Fibroblast of gingiva (primary cell): ENCODE measurements at places on chromosomes 6 and 20.

DNA sequence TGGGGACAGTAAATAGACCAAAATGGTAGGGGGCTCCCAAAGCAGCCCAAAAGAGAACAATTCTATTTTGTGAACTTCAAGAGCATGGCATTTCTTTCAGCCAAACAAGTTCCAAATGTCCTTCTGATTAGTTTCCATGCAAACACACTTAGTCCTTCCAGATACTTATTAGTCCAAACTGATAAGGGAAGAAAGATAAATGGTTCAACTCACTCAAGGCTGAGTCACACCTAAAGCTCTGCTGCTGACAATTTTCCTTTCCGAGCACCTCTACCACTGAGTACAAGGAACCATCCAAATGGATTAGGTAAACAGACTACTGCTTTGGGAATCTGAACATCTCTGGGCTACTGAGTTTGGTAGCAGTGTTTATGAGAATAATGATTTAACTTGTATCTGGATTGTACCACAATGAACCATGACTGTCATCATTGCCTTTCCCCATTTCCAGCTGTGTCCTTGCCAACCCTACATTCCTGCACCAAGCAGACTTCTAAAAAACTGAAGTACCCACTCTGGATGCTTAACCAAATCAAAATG, 71.2 kb downstream of the TNFRSF21 start:
- DNase-seq, result no peak

- no peak for DNase-seq
Observed at GRCh38 chr6:520820-521219, 129.3 kb downstream of the IRF4 start.

DNA sequence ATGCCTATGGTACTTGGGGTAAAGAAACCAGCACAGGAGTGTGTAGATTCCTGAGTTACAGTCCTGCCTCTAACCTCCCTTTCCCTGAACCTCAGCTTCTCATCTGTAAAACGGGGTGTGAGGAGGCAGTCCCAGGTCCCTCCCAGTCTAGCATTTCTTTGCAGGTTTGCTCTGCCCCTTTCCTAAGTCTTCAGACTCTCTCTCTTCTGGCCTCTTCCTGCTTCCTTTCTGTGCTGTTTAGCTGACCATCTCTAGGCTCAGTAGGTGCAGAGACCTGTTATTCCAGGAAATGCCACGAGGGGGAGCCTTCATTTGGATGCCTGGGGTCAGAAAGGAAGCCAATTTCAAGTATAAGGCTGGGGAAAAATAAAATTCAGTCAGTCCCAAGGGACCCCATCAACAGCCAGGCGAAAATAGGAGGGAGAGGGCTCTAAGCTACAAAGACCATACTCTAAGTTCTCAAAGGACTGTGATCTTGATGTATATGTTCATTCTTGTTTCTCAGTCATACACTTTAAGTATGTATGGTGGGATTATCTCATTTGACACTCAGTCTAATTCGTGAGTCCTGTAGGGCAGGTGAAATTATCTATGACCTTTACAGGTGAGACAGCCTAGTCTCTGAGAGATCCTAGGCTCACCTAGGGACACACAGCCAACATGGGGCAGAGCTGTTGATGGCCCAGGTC, 89.1 kb downstream of the NCR2 start:
- peak; percentile 60 for DNase-seq

GRCh38 chr20:21901470-21902275, 196.2 kb downstream of the PAX1 start:
- no peak for DNase-seq

DNA sequence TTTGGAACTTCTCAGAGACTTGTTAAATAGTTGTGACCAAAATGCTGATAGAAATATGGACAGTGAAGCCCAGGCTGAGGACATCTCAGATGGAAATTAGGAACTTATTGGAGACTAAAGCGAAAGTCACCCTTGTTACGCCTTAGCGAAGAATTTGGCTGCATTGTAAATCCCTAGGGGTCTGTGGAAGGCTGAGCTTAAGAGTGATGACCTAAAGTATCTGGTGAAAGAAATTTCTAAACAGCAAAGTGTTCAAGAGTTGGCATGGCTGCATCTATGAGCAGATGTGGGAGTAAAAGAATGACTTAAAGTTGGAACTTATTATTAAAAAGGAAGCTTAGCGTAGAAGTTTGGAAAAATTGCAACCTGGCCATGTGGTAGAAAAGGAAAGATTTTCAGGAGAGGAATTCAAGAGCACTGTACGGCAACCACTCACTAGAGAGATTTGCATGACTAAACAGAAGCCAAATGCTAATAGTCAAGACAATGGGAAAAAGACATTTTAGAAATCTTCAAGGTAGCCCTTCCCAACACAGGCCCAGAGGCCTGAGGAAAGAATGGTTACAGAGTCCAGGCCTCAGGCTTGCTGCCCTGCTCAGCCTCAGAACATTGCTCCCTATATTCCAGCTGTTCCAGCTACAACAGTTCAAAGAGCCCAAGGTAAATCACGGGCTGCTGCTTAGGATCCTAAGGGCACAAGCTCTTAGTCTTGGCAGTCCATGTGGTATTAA, 61.6 kb upstream of the TNFRSF21 start:
- no peak for DNase-seq

DNA sequence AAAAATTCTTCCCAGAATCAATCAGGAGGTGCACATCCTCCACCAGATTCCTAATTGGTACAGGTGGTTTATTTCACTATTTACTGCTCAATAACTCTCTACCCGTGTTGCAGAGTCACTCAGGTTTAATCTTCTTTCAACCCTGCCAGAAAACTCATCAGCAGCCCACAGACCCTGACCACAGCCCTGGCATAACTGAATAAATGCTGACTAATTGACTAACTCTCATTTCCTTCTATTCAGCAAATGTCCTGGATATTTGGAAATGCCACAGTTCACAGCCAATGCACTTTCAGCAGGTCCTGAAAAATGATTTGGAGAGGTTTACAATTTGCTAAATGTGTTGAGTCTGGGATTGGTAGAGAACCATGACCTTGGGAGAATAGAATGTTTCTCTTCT, 62.3 kb downstream of the TRMT6 start:
- DNase-seq, result no peak

- peak; percentile 45 for DNase-seq
Observed at GRCh38 chr20:61120595-61121515, 131.2 kb upstream of the CDH4 start.

DNA sequence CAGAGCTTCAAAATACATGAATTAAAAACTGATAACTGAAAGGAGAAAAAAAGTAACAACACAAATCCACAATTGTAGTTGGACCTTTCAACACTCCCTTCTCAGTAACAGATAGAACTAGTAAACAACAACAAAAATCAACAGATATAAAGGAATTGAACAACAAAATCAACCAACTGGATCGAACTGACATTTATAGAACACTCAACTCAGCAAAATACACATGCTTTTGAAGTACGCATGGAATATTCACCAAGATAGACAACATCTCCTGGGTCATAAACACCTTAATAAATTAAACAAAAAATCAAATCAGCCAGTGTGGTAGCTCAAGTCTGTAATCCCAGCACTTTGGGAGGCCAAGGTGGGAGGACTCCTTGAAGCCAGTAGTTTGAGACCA, 63.3 kb downstream of the ILRUN start:
- DNase-seq, result no peak

GRCh38 chr20:32481311-32482142, 103.6 kb downstream of the NOL4L start:
- no peak for DNase-seq

- DNase-seq, result no peak
Observed at GRCh38 chr6:54879188-54879985, 32.8 kb downstream of the FAM83B start.
